HL-60 (cell line): ENCODE measurements at places on chromosomes 16 and 17.

GRCh38 chr17:7079581-7080455 is at the start of gene CLEC10A:
Gene CLEC10A (minus strand): TSS chr17:7080251. CDS start chr17:7078812, 1,439 bp downstream.
- no peak for DNase-seq

DNA sequence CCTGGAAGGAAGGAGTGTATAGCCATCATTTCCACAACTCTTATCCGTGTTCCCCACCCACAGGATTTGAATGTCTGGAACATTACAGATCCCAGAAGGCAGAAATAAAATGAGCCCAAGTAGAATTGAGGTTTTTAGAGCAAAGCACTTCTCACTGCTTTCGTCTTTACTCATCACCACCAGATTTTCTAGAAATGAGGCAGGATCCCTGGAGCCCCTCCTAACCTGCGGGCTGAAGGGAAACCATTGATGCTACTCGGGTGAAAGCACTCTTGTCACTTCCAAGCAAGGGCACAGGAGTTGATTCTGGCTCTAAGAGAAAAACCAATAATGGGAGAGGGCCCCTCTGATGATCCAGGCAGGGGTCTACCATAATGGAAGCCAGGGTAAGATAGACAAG is 2.8 kb upstream of the ALDOC start:
- DNase-seq = no peak

GRCh38 chr17:5793899-5794298 is 209.6 kb upstream of the NLRP1 start:
- DNase-seq = no peak

DNA sequence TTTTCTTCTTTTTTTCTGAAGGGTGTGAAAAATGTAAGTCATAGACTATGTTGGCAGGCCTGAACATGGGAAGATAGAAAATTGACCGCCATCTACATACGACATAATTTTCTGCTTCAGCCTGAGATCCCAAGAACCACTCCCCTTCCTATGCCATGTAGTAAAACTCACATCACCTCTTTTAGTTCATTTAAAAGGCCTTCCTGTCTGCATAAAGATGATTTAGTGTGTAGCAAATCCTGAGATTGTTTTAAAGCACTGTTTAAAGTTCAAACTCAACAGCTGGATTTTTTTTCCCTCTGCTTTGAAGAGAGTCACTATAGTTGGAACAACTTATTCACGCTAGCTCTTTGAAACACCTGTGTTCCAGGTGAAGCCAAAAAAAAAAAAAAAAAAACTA is 101.5 kb downstream of the NLK start:
- DNase-seq = no peak

DNA sequence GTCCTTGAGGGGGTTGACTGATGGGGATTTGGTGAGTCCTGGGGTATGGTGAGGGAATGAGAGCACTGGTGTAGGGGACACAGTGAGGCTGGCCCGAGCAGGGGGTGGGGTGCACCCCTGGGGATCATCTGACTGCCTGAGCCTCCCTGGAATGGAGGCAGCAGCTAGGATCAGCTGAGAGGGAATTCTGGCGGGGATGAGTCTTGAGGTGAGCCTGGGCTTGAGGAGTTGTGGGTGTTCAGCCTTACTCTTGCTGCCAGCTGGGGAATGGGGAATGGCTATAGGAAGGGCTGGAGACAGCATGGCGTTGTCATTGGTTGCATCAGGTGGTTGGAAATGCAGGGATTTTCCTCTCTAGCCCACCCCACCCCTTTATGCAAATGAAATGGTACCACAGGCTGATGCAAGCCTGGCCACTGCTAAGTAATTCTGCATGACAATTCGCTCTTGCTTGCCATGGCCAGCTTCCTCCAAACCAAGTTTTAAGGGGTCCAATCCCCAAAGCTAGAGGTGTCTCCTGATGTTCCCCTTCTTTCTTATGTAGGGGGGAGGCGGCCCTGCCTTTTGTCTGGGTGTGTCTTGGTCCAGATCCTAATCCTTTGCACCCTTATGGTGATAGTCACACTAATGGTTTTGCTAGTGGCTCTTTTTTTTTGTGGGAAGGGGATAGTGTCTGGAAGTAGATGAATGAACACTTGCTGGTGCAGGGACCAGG is 7.5 kb downstream of the NFE2L1 start:
- DNase-seq = no peak

- no peak for DNase-seq
Measured at GRCh38 chr16:29674188-29674587, 4.8 kb upstream of the QPRT start.

- DNase-seq = no peak
Measured at GRCh38 chr17:83075270-83075880, 4.0 kb upstream of the METRNL start.

DNA sequence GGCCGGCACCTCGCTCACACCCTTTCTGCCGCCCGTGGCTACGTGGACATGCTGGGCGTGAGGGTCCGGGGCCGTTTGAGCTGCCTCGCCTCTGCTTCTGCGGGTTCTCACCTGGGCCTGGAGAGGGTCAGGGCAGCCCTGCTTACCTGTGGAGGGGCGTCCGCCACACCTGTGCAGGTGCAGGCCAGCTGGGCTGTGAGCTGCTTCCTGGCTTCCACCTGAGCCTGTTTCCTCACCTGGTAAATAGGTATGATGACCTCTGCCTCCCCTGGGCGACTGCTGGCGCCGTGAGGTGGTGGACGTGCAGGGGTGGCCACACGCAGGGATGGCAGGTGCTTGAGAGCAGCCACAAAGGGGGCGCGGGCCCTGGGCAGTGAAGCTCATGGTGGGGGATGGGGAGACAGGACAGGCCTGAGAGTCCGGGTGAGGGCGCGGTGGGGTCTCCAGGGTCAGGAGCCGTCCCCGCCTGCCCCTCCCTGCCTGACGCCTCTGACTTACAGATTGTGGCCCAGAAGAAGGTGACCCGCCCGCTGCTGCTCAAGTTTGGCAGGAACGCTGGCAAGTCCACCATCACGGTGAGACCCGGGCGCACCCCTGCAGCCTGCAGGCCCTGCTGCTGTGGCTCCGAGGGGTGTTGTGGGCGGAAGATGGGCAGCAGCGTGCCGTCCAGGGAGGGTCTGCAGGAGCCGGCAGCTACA is 7.8 kb downstream of the CPNE7 start:
- no peak for DNase-seq

- no peak for DNase-seq
Measured at GRCh38 chr16:64276646-64277045, 845.2 kb downstream of the CDH11 start.

DNA sequence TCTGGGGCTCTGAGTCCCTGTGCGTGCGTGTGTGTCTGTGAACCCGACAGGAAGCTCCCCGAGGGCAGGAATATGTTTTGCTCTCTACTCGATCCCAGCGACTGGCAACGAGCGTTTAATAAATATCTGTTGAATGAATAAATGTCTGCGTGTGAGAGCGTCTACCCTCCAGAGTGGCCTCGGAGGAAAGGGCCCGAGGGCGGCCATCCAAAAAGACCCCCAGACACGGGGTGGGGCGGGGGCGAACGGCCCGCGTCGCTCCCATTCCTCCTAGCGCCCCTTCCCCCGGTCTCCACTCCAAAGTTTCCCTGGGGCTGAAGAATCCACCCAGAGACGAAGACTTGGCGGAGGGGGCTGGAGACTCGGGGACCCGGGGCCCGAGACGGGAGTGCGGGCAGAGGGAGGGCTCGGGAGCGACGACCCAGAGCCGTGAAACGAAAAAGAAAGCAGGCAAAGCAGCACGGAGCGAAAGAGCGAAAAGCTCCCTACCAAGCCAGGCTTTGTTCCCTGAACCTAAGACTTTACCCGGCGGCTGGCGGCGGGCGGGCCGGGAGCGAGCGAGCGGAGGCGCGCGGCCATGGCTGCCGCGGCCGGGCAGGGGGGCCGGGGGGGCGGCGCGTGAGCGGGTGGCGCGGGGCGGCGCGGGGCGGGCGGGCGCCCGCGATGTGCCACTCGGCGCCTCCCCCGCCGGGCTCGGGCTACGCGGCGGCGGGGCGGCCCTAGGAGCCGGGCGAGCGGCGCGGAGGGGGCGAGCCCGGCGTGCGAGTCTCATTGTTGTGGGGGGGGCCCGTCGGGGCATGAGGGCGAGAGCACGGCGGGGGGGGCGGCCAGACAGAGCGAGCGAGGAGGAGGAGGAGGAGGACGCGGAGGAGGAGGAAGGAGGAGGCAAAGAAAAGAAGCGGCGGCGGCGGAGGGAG is at the start of gene MLLT6:
TSS of gene MLLT6 (plus strand) at position 668 of the 917 bp plus-strand sequence. CDS start 360 bp downstream, outside the sequence.
- peak; percentile 72 for DNase-seq

DNA sequence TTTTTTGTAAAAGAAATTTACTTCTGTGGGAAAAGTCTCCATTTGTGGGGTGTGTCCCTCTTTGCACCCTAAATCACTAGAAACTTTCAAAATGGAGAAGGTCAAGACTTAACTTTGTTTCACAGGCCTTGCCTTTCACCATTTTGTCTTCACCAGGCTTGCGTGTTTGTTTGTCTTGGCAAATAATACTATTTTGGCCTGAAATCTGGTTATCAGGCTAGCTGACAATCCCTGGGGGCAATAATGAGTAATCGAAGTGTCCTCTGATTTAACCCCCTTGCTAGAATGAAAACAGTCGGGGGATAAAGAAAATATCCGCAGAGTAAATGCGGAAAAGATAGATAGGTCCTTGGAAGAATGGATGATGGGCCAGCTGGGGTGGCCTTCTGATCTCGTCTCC is 34.5 kb downstream of the SLC39A11 start:
- DNase-seq = no peak

- no peak for DNase-seq
Measured at GRCh38 chr17:42118126-42118510, 3.0 kb downstream of the KAT2A start.

DNA sequence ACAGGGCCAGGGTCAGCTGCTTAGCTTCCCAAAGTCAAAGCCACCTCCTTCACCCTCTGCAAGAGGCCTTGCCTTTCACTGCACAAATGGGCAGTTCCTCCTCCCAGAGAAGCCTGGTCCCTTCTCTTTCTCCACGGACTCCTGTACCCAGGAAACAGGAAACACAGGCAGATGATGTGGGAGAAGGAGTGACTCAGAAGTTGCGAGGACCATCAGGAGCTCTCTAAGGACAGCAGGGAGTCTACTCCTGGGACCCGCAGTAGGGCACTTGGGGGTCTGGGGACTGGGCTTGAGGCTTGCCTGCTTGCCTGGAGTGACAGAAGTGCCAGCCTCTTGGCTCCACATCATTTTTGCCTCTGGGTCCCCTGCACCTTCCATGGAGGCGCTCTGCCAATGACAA is 47.4 kb upstream of the KSR1 start:
- DNase-seq = no peak

GRCh38 chr16:79844603-79845002 is 244.1 kb upstream of the MAF start:
- DNase-seq = no peak

DNA sequence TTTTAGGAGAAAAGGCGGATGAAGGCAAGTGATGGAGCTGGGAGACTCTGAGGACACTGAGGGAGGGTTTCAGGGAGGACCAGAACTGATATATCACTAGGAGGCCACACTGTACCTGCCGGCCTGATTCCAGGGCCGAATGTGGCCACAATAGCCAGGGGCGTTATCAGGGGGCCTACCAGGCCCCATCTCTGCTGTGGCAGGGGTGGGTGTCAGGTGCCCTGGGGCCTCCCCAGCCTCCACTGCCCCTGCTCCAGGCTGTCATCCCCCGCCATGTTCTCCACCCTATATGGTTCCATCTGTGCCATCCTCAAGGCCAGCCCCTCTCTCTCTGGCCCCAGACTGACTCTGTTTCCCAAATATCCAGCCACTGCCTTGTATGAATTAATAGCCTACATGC is 246.5 kb downstream of the GSG1L start:
- no peak for DNase-seq

GRCh38 chr17:66567234-66568170 is 265.1 kb downstream of the PRKCA start:
- peak; percentile 83 for DNase-seq

DNA sequence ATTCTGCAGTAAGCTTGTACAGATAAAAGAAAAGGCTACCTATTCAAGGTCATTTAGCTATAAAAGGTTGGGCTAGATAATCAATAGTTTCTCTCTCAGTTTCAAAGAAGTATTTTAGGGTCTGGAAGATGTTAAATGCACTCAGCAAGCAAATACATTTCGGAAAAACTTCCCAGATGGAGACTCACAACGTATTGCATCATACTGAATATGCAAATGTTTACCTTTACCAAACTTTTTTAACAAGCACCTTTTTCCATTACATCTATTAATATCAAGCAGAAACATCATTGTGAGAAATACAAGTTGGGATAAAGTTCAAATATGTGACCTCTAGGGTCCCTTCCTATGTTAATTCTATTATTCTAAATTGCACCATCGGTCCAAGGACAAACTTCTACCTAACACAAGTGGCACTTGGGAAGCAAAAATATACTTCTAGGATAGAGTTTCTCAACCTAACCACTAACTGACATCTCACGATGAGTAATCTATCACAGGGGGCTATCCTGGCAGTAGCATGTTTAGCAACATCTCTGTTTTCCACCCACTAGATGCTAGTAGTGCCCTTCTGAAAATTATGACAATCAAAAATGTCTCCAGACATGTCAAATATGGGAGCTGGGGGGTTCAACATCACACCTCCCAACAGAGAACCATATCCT is 14.5 kb downstream of the KANSL1 start:
- peak; percentile 52 for DNase-seq

DNA sequence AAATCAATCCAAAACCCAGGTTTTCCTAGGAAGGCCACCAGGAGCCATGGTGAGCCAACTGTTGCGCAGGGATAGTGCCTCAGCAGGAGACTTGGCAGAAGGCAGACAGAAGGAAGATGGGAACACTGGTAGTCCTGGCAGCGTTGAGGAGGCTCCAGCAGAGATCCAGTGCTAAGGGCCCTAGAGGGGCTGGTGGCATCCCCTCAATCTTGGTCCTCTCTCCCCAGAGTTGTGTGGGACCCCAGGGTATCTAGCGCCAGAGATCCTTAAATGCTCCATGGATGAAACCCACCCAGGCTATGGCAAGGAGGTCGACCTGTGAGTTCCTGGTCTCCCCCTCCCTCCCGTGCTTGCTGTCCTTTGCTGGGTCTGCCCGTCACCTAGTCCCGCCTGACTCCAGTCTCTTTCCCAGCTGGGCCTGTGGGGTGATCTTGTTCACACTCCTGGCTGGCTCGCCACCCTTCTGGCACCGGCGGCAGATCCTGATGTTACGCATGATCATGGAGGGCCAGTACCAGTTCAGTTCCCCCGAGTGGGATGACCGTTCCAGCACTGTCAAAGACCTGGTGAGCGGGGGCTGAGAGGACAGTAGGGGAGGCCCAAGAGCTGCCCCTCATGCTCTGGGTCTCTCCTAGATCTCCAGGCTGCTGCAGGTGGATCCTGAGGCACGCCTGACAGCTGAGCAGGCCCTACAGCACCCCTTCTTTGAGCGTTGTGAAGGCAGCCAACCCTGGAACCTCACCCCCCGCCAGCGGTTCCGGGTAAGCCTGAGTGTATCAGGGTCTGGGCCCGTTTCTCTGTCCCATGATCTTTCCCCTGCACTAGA is 5.7 kb downstream of the CFAP119 start:
- no peak for DNase-seq

GRCh38 chr16:56551796-56552738 is 12.8 kb upstream of the MT4 start:
- DNase-seq = no peak
